ENCODE measurements at places on chromosomes 5 and 9. TPM values are rescaled to one million over a fixed set of nuclear protein-coding genes. Genes with fewer than 3 reads are reported as not detected.

DNA sequence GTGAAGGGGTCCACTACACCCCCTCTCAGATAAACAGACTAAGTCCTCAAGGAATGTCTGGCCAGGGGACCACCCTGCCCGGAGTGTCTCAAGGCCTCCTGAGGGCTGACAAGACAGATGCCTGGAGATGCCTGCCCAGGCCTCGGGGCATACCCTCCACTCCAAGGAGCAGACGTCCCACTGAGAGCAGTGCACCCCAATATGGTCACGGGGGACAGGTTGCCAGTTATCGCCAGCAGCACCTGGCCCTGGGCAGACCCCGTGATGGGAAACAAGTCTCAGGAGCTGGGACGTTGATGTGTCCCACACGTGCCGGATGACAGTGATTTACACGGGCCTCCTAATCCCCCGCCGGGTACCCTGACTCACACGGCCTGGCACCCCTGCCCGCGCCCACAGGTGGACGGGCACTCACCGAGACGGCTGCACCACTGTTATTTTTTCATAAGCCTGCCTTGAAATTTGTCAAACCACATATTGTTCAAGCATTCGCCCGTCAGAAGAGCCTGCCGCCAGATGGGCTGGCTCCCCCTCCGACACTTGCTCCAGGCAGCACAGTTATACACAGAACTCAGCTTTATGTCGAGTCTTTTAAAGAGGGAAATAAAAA is 43.9 kb downstream of the BARX1 start:
- DNase-seq, result no peak

- no peak for DNase-seq
Measured at GRCh38 chr5:96743805-96744204, 63.9 kb downstream of the ERAP1 start.

GRCh38 chr5:56625541-56625940 is 189.8 kb upstream of the MAP3K1 start:
- no peak for DNase-seq

GRCh38 chr5:158570502-158570901 is 529.2 kb downstream of the EBF1 start:
- no peak for DNase-seq

- no peak for DNase-seq
Measured at GRCh38 chr5:148729182-148729581, 74.9 kb upstream of the HTR4 start.

- DNase-seq, result no peak
Measured at GRCh38 chr9:121671612-121672155, 20.2 kb downstream of the DAB2IP start.

GRCh38 chr9:2157277-2158110 is 142.3 kb downstream of the SMARCA2 start:
- no peak for DNase-seq

DNA sequence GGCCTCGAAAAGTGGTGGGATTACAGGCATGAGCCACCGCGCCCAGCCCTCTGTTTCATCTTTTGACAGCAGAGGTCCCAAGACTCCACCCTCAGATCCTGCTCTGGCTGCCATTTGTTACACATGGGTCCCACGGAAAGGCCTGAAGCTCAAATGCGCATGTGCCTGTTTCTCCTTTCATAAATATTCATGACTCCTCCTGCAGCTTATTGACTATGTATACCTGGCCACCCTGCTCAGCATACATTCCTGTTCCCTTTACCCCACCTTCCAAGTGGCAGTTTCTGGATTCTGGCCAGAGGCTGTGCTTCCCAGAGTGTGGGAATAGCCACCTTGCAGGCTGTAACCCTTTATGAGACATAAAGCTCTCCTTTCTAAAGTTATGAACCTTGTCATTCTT is 46.5 kb downstream of the AUH start:
- DNase-seq, result no peak

GRCh38 chr5:172078726-172079345 is 72.4 kb upstream of the FBXW11 start:
- DNase-seq, result no peak

DNA sequence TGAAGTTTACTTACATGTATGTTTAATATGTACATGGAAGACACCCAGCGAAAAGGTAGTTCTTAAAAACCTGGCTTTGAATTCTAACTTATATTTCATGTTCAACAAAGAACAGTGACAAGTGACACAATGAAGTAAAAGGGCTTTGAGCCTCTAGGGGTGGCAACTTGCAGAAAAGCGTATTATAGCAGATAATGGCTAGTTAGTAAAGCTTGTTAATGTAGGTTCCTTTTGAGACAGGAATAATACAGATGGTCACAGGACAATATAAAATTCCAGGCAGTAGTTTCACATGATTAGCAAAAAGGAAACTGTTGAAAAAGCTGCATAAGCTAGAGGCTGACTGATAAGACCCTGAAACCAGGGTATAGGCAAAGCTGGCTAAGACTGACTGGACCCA is 132.4 kb upstream of the FTMT start:
- no peak for DNase-seq

Gene PCDHGC4
- total RNA-seq, result 4.9 TPM

Gene SLC34A1
- not detected for total RNA-seq

Gene TEX48
- not detected for total RNA-seq

All from vagina (tissue), 2 donors.